ENCODE measurements at places on chromosomes 13 and 19. TPM values are rescaled to one million over a fixed set of nuclear protein-coding genes. Genes with fewer than 3 reads are reported as not detected.
A peak's percentile ranks its signal among the peaks of the same experiment; 100 is the strongest.

- no peak for DNase-seq
Observed at GRCh38 chr13:20342311-20342710, 110.2 kb upstream of the GJB6 start.

DNA sequence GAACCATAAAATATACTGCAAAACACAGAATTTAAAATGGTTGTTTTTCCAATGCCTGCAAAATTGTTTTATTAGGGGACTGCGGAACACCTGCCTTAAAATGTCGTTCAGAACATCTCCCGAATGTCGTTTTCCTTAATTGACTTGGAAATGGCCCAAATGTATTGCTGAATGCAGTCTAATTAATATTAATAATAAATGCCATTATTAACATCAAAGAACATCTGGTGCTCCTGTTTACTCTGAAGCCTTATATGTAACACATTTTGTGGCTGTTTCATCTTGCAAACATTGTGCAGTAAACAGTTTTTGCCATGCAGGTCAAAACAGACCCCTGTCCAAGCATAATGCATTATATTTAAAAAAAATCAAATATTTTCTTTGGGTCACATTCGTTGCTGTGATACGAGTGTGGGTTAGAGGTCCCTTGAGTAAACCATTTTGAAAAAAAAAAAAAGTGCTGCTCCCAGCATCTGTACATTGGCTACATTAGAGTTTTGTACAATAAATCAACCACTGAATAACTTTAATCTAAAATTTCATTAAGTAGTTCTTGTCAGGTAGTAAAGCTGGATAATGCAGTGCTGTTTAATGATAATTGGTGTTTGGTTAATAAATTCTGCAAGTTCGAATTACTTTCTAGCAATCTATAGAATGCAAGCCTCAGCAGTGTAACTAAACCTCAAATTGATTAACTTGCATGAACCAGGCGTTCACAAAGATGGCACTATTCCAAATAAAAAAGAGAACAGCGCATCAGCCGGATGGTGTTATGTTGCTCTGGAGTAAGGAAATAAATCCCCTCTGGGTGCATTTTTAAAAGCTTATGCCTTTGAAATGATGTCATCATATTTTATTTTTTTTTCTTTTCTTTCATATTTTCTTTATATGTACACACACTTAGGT lies 140.2 kb downstream of the ZNF536 start:
- no peak for DNase-seq

- DNase-seq: no peak
Observed at GRCh38 chr19:39438270-39438934, 2.7 kb upstream of the RPS16 start.

DNA sequence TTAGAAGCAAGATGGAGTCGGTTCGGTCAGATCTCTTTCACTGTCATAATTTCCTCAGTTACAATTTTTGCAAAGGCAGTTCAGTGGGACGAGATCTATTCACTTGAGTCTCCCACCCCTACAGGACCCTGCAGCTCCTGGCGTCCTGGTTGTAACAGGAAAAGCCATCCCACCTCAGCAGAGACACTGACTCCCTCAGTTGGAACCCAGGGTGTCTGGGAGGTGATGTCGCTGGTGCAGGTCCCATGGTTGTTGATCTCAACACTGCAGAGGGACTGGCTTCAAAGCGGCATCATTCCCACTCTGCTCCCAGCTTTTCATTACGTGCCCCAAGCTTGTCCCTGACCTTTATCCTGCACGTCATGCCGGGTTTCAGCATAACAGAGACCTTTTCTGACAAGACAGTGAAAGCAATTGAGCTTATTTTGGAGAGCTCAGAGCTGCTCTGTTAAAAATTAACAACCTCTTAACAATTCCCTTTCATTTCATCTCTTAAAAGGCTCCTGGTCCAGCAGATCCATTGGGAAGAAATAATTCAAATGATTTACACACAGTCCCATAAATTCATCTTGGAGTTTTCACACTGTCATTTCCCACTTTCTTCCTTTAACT lies 17.6 kb upstream of the COG3 start:
- no peak for DNase-seq

- DNase-seq: no peak
Observed at GRCh38 chr13:90232291-90232690, 1115.2 kb upstream of the MIR17HG start.

Gene GRIK5
- polyA plus RNA-seq: 83.2 TPM

Gene ZNF813
- polyA plus RNA-seq: 2.4 TPM

- DNase-seq: peak; percentile 94
Observed at GRCh38 chr19:32041681-32042292, 303.6 kb upstream of the ZNF507 start.

DNA sequence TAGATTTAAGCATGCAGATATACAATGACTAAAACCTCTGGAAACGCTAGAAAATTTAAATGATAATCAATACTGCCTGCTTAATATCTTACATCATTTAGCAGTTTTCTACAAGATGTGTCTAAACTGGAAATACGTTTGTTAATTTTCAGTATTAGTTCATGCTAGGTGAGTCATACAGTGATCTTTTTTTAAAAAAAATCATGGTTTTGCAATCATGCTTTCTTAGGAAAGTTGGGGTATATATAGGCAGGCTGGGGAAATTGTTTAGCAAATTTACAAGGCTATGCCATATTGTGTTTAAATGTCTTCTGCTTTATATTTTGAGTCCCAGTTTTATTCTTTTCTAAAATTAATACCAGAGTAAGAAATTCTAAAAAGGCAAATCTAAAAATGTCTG lies 245.4 kb upstream of the SPRY2 start:
- DNase-seq: no peak

Gene BRSK1
- 206 TPM for polyA plus RNA-seq

GRCh38 chr13:46496086-46496485 lies 56.9 kb upstream of the LRCH1 start:
- DNase-seq: no peak

GRCh38 chr13:73833325-73834070 lies 300.7 kb downstream of the KLF12 start:
- DNase-seq: no peak

GRCh38 chr13:65275838-65276630 lies 1954.1 kb downstream of the PCDH9 start:
- DNase-seq: no peak

DNA sequence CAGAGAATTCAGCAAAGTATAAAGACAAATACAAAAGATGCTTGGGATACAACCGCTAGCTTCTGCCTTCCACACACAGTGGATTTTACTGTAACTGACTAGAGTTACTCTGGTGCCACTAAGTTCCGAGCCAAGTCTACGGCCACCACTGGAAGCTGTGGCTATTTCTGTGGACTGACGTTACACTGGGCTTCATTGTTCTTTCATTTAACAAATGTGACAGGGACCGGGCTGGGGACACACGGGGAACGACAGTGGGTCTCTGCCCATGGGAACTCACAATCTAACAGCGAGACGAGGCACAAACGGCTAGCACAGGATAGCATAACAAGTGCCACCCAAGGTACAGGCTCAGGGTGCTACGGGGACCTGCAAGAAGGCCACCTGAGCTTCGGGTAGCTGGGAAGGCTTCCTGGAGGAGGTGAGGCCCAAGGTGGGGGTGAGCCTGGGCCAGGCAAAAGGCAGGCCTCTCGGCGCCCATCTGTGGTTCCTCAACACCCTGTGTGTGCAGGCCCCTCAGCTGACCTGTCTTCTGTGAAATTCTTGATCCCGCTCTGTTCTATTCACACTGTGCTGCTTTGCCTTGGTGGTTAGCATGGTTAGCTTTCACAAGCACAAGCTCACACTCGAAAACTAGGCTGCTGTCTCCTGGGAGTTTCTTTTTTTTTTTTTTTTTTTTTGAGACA lies 10.3 kb upstream of the IL4I1 start:
- no peak for DNase-seq

DNA sequence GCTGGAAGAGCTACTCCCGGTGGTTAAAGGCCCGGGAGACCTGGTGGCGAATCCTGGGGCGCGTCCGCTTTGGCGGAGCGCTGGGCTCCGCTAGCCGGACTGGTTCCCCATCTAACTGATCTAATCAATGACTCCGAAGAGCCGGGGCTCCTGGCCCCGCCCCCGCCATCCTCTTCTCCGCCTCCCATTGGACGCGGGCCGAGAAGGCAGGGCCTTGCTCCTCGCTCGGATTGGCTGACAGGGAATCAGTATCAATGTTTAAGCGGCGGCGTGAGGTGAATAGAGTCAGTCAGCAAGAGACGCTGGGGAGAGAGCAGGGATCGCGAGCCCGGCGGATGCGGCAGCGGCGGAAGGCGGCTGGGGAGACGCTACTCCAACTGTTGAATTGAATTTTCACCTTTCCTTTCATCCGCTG lies 1.7 kb upstream of the PCDH17 start:
- peak; percentile 97 for DNase-seq

GRCh38 chr19:50494186-50495019 lies 16.6 kb downstream of the JOSD2 start:
- no peak for DNase-seq

Data from spinal cord (tissue), 10 donors.